ENCODE measurements at places on chromosomes 12 and 14.

DNA sequence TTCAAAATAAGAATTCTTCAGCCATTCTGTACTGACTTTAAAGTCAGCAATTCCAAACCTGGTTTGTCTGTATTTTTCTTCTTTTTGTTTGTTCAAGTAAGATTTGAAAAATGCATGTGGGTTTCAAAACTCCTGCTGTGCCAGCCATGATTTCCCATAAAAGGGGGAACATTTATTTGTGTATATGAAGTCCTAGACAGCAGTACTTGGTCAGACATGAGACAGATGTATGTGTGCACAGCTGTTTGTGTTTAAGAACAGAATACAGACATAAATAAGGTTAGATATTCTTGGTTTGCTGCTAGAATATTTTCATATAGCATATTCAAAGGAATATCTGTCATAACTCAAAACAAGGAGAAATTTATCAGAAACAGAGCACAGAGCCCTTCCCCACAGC lies 236.0 kb downstream of the ADAMTS20 start:
- DNase-seq: no peak

- no peak for DNase-seq
Observed at GRCh38 chr14:92316937-92317336, 6.0 kb upstream of the SLC24A4 start.

DNA sequence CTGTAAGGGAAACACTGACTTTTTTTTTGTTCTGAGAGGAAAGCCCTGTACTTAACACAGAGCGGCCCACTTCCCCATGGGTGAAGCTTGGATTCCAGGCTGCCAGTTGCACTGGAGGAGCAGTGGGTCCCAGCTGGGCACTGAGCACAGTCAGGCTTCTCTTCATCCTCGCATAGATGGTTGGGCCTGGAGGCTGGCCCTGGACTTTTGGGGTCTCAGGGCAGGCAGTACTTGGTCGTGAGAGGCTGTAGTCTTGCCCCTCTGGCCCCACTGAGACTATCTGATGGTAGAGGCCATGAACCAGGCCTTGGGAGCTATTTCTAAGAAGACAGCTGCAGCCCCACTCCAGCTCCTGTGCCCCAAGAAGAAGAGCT lies 6.2 kb upstream of the LHX5 start:
- no peak for DNase-seq

GRCh38 chr14:103533999-103534575 lies 5.1 kb downstream of the TRMT61A start:
- DNase-seq: no peak

DNA sequence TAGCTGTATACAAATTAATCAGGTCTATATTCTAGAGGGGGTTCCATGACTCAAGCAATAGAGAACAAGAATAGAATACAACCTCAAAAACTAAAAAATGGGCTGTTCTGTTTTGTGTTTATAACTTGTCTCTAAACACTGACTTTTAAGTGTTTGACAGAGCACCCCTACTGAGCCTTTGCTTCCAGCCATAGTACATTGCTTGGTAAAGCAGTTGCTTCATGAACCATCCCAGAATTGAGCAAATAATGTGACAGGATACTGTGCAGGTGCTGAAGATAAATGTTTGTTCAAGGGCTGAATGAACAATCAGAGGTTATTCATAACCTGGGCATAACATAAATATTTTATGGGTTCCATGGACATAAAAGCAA lies 11.5 kb downstream of the SPTSSA start:
- DNase-seq: no peak

DNA sequence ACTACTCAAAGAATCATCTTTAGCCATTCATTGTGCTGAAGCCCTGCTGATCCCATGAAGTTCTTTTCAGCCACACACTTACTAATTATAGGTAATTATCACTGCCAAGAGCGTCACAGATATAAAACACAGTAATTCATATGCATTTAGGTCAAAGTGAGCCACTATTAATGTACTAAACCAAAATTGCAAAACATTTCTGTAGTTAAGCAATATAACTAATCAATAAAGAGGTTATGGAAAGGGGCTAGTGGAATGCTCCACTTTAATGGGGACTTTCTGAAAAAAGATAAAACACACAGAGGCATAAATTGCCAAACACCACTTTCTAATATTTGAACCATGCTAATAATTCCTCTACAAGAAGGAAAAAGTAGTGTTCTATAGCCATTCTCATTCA lies 6.8 kb upstream of the CEP128 start:
- no peak for DNase-seq

- DNase-seq: no peak
Observed at GRCh38 chr12:121444842-121445202, 44.9 kb downstream of the RNF34 start.

- no peak for DNase-seq
Observed at GRCh38 chr12:108638141-108638827, 4.6 kb upstream of the SELPLG start.

DNA sequence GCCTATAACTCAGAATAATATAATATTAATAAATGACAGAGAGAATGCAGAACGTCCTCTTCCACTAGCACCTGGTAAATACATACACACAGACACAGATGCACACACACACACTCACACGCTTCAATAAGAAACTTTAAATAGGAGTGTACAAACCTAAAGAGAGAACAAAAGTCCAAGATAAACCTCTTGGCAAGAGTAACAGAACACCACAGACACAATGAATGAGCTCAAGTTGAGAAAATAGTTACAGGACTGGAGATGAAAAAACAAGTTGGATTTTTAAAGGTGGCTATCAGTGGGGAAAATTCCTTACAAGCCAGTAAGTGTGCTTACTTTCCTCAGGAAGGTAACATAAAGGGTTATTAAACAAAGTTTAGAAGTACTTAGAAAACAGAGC lies 35.2 kb downstream of the CRY1 start:
- no peak for DNase-seq

- DNase-seq: no peak
Observed at GRCh38 chr14:50471838-50472465, 60.4 kb downstream of the MAP4K5 start.

DNA sequence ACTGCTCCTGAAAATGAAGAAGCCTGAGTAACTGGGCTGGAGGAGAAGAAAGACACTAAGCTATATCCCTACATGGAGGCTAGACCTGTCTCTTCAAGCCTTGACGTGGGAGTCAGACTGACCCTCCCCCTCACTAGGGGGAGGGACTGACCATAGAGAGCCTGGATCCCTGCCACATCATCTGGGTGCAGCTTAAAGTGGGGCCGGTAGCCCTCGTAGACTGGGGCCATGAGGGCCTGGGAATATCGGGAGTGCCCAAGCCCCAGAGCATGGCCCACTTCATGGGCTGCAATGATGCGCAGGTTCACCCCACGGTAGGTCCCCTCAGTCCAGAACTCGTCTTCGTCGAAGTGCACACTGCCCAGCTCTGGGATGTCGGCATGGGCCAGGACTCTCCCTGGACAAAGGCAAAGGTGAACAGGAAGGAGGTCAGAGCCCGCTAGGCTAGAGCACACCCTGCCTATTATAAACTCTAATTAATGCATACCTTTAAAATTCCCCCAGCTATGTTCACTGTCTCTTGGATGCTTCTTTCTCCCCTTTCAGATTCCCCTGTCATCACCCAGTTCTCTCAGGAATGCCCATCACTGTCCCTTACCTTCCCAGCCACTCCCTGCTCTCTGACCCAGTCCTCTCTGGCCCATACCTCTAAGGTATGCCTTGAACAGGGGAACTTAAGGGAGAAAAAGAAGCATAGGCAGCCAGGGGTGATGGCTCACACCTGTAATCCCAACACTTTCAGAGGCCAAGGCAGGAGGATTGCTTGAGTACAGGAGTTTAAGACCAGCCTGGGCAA lies 3.2 kb downstream of the MMP19 start:
- DNase-seq: no peak

- no peak for DNase-seq
Observed at GRCh38 chr14:71514941-71515919, 417.0 kb upstream of the RGS6 start.

GRCh38 chr14:100762089-100762515 lies 35.4 kb downstream of the DLK1 start:
- no peak for DNase-seq

- DNase-seq: no peak
Observed at GRCh38 chr12:88108021-88108420, 33.9 kb downstream of the CEP290 start.

DNA sequence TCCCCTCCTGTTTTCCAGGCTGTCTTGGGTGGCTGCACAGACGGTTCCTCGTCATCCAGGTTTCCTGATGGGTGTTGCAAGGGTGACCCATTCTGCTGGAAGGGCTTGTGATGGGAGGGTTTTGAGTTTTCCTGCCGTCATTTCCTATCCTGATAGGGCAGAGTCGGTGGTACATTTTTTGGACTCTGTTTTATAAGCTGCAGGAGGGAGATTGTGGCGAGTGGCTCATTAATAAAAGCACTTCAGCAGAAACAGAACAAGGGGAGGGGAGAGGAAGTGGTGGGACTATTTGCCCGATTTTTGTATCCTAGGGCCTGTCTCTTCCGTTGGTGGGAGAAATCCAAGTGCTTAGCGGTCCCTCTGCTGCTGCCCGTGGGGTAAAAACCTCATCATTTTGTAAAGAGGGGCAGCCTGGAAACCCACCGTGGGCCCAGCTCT lies 40.0 kb downstream of the TSPAN9 start:
- no peak for DNase-seq

GRCh38 chr12:46073321-46073720 lies 82.9 kb upstream of the SCAF11 start:
- DNase-seq: no peak

DNA sequence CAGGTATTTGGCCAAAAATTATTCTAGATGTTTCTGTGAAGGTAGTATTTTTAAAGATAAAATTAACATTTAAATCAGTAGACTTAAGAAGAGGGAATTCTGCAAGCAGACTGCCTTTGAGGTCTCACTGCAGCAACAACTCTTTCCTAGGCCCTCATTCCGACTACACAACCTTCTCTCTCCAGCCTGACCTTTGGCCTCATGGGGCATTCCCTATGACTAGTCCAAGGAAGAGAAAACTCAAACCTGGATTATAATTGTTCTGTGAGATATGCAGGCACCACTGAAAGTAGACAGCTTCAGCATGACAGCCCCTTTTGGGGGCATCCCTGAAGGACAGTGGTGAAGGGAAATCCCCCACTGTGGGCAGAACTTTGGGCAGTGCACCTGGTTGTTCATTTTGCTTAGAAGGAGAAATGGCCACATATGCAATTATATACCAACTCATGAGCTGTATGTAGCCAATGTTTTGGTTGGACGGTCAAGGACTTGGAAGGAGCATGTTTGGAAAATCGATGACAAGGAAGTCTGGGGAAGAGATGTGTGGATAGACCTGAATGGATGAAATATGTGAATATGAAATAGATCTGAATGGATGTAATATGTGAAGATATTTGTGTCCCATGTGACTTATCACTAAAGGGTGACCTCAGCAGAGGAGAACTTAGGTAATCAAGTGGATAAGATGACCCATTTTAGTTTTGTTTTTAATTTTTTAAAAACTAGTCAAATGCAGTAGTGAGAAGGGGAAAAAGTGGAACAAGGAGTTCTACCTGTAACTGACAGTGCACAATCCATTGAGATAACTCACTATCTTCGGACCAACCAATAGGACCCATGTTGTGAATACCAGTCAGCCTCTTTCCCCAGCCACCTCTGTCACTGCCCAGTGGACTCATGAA lies 233.3 kb upstream of the FOXN3 start:
- no peak for DNase-seq

GRCh38 chr12:113030875-113031525 lies 25.5 kb upstream of the DTX1 start:
- DNase-seq: no peak

Measured in stimulated activated CD4-positive, alpha-beta T cell treated with anti-CD3 and anti-CD28 coated beads, Interleukin-1b, Interleukin-23, amount 100 ng/mL, for 1 hour (primary cell).